ENCODE measurements at places on chromosomes 2 and 18.
A peak's percentile ranks its signal among the peaks of the same experiment; 100 is the strongest.

- no peak for DNase-seq
Observed at GRCh38 chr2:46157072-46157965, 139.9 kb upstream of the EPAS1 start.

GRCh38 chr2:55052129-55053061 is 2.1 kb upstream of the RTN4 start:
- no peak for DNase-seq

GRCh38 chr2:214006601-214007000 is 404.3 kb upstream of the VWC2L start:
- DNase-seq: no peak

- DNase-seq: no peak
Observed at GRCh38 chr2:20159411-20160070, 65.4 kb downstream of the SDC1 start.

GRCh38 chr2:210577263-210578071 is 21.1 kb downstream of the CPS1 start:
- DNase-seq: peak; percentile 70

DNA sequence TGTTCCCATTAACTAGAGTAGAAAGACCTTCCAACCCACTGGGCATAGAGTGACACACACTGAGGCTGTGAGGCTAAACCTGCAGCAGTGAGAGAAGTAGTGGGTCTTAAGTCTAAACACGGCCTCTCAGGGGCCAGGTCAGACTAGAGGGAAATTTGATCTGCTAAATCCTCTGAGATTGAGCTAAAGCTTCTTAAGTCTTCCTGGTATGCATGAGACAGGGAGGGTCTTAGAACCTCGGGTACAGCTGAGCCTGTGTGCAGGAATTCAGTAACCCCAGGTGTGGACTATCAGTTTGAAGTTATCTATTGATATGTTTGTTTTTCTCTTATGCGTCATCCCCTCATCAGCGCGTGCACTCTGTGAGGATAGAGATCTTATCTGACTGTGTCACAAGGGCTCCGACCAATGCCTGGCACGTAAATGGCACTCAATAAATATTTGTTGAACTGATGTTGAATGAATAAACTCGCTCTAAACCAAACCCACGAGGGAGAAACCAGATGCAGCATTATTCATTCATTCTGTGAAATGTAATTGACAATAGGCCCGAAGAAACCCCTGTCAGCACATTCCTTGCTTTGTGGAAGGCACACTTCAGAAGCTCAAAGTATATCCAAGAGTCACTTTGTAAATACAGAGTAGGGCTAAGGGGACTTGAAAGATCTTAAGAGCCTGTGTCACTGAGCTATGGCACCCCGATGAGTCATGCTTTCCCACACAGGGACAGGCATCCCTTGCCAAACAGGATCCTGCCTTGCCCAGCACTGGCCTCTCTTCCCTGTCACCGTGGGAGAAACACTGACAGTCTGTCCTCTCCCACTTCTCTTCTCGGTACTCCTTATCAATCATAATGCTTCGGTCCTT is 21.7 kb upstream of the RAB10 start:
- no peak for DNase-seq

- DNase-seq: no peak
Observed at GRCh38 chr2:228140934-228141528, 40.5 kb downstream of the SPHKAP start.

DNA sequence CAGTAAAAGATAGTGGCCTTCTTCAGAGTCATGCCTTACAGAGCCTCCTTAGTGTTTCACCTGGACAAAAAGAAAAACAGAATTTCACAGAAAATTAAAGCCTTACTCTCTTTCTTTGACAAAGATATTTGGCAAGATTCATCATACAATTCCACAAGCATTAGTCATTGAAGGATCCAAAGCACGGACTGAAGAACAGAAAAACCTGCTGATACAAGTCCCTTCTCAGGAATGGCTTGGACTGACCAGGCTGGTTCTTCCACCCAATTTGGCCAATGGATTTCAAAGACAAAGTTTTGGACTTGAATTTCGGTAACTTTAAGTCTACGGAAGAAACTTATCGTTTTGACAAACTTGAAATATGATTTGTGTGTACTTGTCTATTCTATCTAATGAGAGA is 39.1 kb upstream of the GALNT3 start:
- no peak for DNase-seq

- DNase-seq: no peak
Observed at GRCh38 chr2:43383533-43383932, 157.1 kb upstream of the ZFP36L2 start.

- DNase-seq: peak; percentile 3
Observed at GRCh38 chr2:238287737-238288649, at the start of gene PER2. PER2 (minus strand) TSS chr2:238288610; CDS start chr2:238277936, 10,674 bp downstream.
